Renal cortex interstitium (tissue), 15 donors: ENCODE measurements at places on chromosomes 7 and 10. TPM values are rescaled to one million over a fixed set of nuclear protein-coding genes. Genes with fewer than 3 reads are reported as not detected.

TMEM213 gene
- polyA plus RNA-seq, result 35.2 TPM

DNA sequence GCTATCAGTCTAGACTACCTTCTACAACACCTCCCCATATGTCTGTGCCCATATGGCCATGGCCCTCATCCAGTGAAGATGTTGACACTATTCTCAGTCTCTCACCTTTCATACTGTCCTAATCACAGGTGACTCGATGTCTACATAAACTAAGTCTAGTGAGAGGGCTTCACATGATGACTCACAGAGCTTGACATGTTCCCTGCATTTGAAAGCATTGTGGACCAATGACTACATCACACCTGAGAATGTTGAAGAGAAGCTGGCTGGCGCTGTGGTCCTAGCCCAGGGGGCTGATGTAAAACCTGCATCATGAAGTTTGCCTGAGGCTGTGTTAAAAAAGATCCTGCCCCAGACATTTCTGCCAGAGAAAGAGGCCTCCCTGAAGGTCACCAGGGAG lies 167.2 kb downstream of the NPSR1 start:
- DNase-seq, result no peak

DNA sequence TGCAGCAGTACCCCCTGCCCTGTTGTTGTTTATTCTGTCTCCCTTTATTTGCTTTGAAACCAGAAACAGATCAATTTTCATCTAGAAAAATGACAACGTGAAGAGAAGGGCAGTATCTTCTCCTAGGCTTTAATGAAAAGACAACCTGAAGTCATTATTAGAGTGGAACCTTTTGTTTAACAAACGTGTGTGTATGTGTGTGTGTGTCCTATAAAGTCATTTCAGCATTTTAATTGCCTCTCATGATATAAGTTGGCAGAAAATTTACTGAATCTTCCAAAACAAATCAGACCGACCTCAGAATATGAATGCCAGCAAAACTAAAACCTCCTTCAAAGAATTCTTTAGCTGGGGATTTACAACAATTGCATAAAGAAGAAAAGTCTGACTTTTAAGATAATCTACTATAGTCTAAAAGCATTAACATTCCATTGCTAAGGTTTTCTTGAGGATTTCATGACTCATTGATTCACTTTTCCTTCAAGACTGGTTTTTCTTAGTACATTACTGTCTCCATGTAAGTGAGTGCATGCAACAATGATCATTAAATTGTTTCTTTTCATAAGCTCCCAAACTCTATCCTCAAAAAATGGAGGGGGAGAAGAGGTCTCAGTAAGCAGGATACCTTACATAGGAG lies 3.2 kb downstream of the GLI3 start:
- DNase-seq, result no peak

INSYN2A gene
- polyA plus RNA-seq, result 3.7 TPM

DNA sequence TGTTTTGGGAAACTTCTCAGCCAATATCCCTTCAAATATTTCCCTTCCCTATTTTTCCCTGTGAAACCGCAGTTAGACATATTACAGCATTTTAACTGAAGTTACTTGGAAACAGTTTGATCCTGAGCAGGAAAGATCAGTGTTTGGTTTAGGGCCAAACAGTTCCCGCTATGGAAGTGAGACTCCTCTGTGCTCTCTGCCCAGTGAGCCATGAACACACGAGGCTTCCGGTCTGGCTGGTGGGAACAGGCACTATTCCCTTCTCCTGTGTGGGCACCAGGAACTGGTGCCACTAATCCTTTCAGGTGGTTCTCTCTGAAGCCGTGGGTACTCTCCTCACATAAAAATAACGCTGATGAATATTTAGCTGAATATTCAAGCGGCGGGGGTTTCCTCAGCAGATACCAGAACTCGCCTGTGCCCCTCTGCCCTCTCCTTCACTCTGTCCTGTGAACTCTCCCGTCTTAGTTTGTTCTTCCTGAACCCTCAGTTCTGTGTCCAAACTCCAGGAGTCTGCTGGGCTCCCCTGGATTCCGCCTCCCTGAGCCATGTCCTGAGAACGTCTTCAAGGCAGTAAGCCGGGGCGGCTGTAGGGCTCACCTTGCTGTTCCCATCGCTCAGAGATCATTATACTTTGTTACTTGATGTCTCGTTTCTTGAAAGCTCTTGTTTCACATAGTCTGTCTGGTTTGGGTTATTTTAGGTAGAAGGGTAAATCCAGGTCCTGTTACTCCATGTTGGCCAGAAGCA lies 25.7 kb downstream of the FOXL3 start:
- no peak for DNase-seq

ANKRD22 gene
- polyA plus RNA-seq, result not detected

DNA sequence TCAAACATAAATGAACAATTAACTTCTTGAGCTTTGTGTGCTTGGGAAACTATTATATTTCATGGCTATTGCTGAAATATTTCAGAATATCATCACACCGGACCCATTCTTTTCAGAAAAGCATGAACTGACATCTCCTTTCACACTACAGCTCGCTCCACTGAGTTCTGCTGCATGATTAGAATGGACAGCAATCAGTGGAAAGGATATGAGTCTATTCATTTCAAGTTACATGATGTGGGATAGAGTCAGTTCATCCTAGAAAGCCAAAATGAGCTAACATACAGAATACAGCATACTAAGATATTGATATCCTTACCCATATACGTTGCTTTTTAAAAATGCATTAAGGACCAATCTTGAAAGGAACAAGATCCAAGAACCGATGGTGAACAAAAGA lies 1.1 kb upstream of the FAM53B start:
- DNase-seq, result no peak

DNA sequence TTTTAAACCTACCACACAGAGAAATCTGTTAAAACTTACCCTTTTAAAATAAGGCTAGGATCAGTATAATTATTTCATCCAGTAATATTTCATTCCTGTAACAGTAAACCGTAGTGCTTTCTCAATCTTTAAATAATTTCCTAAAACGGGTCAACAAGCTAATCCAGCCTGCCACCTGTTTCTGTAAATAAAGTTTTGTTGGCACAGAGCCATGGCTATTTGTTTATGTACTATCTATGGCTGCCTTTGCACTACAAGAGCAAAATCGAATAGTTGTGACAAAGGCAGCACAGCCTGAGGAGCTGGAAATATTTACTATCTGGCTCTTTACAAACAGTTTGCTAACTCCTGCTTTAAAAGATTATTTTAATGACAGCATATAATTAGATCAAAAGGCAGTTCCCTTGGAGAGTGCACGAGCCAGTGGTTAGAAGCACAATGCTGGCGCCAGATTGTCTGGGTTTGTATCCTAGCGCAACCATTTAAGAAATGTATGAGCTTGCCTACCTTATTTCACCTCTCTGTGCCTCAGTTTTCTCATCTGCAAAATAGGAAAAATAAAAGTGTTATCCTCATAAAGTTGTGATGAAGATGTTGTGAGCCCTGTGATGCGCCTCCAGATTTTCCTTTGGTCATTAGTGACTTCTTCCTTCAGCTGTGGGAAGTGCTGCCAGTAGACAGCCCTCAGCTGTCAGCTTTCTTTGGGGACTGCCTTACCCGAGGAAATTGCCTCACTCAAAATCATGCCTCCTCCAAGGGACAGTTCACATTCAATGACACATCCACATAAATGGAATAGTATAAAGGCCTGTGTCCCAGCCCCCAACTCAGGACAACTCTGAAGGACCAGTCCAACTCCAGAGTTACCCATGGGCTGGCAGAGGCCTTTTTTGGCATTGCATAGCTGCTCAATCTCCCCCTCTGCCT lies 11.8 kb upstream of the MIOS start:
- DNase-seq, result no peak

PTF1A gene
- not detected for polyA plus RNA-seq

- no peak for DNase-seq
Observed at GRCh38 chr10:71727105-71727737, 7.6 kb upstream of the C10orf105 start.

GRCh38 chr7:47248797-47249196 lies 333.1 kb downstream of the TNS3 start:
- DNase-seq, result no peak

MUC12 gene
- polyA plus RNA-seq, result 0.36 TPM

GRCh38 chr10:110209454-110209925 lies 2.1 kb downstream of the MXI1 start:
- no peak for DNase-seq

RRP12 gene
- 25.9 TPM for polyA plus RNA-seq

DNA sequence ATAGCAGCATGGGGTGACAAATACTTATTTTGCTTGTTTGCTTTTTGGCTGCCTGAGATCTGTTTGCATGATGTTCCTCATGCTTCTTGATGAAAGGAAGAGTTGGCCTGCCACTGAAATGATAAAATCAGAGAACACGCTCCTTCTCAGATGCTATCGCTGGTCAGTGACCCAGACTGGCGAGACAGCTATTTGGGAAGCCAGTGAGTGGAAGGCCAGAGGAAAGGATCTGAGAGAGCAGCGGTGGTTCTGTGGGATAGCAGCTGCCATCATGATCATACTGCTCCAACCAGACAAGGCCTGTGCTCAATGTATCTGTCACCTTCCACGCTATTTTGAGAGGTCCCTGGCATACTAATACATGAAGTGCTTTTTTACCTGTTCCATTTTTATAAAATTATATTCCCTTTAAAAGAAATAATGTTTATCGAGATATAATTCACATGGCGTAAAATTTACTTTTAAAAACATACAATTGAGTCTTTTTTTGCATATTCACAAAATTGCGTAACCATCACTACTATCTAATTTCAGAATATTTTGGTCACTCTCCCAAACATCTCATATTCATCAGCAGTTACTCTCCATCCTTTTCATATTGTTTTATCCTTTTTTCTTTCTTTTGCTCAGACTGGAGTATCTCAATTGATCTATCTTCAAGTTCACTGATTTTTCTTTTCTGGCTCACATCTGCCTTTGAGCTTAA lies 695.1 kb downstream of the TNS3 start:
- no peak for DNase-seq

DNA sequence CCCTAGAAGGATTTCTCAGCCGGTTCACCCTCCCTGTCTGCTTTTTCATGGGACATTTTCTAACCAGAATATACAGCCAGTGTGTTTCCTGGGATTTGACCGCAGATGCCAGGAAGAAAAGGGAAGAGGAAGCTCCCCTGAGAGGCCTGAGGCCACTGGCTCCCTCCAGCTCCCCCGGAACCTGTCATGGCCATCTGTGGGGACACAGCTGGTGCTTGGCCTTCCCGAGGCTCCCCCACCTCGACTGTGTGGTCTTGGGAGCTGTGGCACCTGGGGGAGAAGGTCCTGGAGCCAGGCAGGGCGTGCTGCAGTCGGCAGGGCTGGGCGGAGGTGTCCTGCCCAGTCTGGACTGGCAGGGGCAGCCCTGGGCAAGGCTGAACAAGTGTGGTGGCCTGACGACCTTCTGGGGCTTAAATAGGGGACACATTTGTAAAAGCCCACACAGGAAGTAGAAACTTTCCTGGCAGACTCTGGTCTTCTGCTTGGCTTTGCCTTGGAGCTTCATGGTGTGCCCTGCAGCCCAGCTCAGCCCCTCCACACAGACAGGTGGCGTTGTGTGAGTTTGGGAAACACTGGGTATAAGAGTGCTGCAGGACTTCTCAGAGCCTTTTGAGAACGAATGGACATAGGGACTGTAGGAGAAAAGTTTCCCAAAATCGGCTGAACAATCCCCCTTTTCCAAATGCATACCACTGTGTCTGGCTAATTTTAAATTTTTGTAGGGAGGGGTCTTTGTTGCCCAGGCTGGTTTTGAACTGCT lies 6.8 kb downstream of the BRI3 start:
- DNase-seq, result no peak

- no peak for DNase-seq
Observed at GRCh38 chr7:5689716-5690115, 91.7 kb downstream of the RNF216 start.

DNA sequence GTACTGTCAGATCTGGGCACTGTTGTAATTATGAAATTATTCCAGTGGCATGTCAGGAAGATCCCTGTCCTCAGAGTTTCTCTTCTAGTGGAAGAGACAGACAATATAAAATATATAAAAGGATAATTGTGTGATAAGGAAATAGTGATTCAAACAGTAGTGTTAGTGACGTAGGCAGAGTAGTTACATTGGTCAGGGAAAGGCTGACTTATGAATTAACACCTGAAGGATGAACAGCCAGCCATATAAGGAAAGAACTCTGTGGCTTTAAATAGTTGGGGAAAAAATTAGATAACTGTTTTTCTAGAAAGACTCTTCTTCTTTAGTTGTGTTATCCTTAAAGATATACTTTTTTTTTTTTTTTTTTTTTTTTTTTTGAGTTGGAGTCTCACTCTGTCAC lies 37.7 kb downstream of the WAC start:
- no peak for DNase-seq

DNA sequence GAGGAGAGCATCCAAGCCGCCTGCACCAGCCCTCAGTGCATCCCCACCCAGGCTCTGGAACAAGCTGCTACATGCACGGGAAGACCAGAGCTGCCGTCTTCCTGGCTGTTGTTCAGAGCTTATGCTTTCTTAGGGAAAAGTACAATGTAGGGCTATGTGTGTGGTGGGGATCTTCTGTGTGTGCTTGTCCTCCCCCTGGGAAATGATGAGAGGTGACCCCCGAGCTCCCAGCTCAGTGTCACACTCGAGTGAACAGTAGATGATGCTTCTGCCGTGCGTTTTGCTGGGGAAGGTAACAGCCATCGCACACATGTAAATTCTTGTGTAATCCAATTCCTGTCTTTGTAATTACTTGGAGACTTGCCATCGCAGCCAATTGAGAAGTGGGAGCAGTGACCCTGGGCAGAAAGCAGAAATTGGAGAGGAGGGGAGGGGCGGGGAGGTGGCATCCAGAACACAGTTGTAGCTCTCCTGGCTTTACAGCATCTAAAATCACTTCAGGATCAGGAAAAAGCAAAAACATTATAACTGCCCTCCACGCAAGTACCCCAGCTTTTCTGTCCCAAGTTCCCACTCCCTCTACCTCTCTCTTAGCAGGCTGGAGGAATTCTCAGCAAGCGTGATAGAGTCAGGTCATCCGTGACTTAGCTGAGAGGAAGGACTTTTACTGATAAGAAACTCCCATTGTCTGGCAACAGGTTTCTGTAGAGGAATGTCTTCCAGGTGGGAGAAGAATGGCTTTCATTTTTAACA lies 149.6 kb downstream of the TCF7L2 start:
- DNase-seq, result peak; percentile 68

CYP2C18 gene
- polyA plus RNA-seq, result 0.61 TPM

GRCh38 chr7:158035343-158035742 lies 552.3 kb downstream of the PTPRN2 start:
- no peak for DNase-seq

DNA sequence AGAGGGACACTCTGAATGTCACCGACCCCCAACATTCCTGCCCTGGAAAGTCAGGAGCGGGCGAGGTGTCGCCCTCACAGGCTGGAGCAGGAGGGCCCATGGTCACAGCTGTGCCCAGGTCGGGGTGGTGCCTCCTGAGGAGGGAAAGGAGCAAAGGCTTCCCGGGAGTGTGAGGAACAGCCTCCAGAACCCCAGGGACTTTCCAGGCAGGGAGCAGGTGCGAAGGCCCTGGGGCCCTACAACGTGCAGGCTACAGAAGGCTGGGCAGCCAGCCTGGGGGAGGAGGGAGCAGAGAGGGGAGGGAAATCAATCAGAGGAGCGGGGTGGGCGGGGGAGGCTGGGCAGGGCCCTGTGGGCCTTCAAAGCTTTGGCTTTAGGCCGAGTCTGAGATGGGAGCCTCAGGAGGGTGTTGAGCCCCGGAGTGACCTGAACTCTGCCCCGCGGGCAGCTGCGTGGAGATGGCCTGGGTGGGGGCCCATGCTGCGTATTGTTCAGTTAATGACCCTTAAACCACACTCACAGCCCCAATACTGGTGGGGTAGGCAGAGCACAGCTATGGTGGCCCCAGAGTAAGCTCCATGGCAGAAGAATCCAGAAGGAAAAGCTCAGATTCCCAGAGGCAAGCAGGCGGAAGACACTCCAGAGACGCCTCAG lies 44.2 kb upstream of the PPP2R2D start:
- no peak for DNase-seq

GRCh38 chr7:157737151-157738065 lies 400.6 kb downstream of the DNAJB6 start:
- no peak for DNase-seq

- no peak for DNase-seq
Observed at GRCh38 chr7:134472572-134473244, 13.8 kb upstream of the AKR1B1 start.
